GM06990 (cell line): ENCODE measurements at places on chromosomes 3 and 15.

DNA sequence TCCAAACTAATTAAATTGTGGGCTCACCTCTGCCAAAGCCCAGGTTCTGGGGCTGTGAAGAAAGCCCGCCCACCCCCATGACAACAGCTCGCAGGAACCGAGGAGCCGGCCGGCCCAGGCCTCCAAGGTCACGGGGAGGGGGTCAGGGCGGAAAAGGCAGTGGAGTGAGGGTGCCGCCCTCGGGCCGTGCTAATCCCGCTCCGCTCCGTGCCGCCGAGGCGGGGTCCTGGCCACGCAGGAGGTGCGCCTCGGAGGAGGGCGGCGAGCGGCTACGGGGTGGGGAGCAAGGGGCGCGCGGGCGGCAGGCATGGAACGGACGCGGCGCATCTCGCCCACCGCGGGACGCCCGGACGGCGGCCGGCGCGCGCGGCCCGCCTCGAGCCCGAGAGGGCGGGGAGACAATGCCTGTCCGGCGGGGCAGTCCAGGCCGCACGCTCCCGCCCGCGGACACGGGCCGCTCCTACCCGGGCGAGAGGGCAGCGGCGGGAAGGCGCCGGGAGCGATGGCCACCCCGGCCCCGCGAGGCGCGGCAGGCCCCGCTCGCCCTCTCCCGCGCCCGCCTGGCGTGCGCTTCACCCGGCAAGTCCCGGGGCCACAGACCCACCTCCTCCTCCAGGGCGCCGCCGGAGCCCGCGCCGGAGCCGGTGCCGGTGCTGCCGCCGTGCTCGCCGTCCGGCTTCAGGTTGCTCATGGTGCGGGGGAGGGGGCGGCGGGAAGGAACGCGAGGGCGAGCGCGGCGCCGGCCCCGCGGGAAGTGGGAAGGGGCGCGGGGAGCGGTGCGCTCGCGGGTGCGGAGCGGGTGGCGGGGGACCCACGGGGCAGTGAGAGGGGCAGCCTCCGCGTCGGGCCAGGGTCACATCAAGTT, 528 bp downstream of the RBPMS2 start:
- DNase-seq: no peak

- no peak for DNase-seq
Measured at GRCh38 chr15:55937040-55937439, 56.4 kb downstream of the NEDD4 start.

DNA sequence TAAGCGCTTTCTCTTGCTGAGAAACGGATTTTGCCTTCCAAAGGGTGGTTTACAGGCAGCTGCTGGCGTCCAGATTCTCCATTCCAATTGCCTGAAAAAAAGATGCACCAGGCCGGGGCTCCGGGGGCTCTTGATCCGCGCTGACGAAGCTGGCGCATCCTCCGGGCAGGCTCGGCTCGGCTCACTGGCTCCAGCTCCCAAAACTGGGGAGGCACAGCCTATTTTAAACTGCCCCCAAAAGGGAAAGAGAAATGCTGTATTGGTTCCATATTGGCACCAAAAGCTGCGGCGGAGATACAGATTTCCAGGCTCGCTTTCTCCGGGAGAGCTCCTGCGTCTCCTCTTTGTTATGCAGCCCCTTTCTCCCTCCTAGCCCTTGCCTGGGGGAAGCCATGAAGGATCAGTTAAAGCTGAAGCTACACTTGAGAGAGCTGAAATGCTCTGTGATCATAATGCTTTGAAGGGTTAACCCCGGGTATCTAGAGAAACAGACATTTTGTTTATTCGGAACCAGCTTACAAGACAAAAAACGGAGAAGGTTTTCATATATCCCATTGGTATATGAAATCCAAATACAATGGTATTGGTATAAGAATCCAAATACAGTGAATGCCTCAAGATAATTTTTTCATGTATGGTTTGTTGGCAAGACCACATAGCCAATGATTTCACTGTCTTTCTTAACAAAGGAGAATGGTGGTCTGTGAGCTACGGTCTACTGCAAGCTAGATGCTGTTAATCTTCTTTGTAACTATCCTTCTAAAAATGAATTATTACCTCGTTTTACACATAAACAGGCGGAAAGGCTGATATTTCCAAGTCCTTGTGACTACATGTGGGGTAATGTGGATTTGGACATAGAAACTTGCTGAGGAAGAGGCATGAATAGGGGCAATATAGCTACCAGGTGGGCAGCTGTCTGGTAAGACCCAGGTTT, 693 bp downstream of the CD200 start:
- DNase-seq: no peak

DNA sequence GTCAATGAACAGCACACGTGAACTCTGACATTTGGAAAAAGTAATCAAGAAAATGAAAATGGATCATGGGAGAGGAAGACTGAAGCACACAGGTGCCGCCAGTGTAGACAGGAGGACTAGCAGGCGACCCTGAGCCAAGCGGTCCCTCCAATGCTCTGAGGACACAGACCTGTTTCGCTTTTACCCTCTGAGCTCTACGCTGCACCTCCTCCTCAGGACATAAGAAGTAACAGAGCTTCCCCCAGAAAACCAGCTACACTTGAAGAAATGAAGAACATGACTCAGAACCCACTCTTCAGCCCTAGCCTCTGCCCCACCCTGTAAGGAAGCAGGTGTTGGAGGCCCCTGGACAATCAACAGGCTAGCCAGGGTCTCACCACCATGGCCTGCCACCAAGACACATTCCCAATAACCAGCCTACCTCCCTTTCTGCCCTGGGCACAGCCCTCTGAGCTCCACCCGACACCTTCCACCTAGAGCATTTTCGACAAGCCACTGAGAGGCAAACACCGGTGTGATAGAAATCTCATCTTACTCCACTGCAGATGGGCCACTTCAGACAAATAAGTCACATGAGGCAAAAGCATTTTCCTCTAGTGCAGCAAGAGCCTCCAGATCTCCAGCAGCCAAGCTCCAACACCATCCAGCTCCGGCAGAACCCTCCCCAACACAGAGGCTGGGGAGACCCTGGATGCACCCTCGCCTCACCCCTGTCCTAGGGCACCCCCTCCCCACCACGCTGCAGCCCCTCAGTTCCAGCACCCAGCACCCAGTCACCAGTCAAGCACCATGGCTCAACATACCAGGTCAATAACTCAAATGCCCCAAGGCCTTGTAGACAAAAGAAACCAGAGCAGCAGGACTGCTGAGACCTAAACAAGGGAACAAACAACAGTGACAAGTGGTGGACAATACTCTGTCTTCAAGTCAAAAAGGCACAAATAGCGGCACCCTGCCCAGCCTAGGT, 11.4 kb downstream of the FAM174B start:
- DNase-seq: peak; percentile 42

GRCh38 chr3:18334837-18335601, 90.1 kb downstream of the SATB1 start:
- no peak for DNase-seq

DNA sequence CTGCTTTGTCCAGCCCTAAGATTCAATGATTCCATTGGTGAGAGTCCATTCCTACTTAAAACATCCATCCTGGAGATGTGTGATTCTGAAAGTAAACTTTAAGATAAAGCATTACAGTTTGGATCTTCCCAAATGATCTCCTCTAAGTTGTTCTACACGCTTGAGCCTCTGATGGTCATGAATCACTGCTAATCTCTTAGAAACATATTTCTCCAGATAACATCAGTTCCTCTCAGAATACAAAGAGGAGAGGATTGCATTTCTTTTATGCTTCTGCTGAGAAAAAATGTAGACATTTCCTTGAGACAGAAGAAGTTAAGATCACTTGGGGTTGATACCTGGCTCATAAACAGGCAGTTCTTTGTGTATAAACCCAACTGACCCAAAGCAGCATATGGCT, 281.2 kb upstream of the DPH6 start:
- DNase-seq: no peak
